ENCODE measurements at places on chromosomes 12 and 14.
A peak's percentile ranks its signal among the peaks of the same experiment; 100 is the strongest.

DNA sequence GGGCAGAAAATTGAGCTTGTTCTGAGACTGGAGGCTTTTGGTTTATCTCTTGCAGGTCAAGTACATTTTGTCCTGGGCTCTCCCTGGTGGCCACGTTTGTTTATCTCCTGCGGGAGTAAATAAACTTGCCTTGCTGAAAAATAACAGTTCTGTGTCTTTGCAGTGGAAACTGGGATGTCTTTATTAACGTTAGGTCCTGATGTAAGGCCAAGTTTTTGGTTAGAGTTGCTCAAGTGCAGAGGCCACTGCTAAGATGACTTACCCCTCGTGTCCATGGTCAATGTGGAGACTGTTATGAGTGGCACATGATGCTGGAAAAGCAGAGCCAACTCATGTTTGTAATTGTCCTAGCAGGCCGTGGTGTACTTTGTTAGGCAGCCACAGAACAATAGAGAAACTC lies 3.8 kb downstream of the PTPN11 start:
- no peak for DNase-seq

- DNase-seq = no peak
Observed at GRCh38 chr12:116324654-116325335, 47.3 kb upstream of the MED13L start.

DNA sequence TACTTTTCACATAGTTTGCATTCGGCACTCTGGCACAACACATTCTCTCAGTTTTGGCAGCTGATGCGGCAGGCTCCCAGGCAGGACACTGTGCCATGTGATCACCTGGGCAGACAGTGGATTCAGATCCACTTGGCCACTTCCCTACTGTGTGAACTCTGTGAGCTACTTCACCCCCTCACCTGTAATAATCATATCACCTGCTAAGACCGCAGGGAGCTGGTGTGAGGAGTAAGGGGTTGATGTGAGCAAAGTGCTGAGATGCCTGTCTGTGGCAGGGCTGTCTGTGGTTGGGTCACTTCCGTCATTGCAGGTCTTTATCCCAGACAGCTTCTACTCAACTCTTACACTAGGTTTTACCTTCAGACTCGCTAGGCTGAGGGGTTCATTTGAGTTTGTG lies 50.4 kb upstream of the AMN start:
- no peak for DNase-seq

DNA sequence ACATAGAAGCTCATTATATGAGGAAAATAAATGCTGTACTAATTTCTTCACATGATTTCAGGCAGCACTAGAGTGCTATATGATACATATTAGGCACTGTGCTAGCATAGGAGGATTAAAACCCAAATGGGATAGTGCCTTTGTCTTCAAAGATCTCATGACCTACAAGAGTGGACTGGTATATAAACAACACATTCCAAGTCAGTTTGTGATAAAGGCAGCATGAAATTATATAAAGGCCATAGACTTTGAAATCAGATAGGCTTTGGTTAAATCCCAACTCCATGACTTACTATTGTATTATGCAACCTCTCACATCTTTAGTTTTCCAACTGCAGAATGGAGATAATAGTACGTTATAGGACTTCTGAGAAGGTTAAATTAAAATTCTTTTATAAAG lies 179.7 kb downstream of the RAD51B start:
- no peak for DNase-seq

- no peak for DNase-seq
Observed at GRCh38 chr12:97650242-97650641, 187.6 kb downstream of the RMST start.

GRCh38 chr12:95870897-95871296 lies 12.1 kb downstream of the SNRPF start:
- DNase-seq = no peak

GRCh38 chr14:35900741-35901140 lies 74.6 kb downstream of the BRMS1L start:
- no peak for DNase-seq

GRCh38 chr12:6979021-6979420 lies 8.3 kb downstream of the EMG1 start:
- DNase-seq = no peak

- DNase-seq = no peak
Observed at GRCh38 chr12:113305281-113305856, 29.5 kb downstream of the SLC8B1 start.

GRCh38 chr12:93896427-93896826 lies 219.3 kb downstream of the CRADD start:
- DNase-seq = no peak

DNA sequence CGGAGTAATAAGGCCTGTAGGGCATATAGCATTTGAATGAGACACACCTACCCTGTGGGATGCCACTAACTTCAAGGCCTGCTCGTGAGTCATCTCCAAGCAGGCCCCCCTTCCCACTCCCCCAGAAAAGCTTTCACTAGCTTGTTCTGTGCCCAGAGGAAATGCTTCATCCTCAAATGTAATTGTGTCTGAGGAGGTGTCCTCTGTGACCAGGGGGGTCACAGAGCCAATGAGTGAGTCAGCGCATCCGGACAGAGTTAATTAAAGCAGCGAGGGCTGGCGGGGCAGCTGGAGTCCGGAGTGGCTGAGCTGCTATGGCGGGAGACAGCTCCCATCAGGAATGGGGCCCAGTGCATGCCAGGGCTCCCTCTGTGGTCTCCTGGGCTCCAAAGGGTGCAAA lies 27.0 kb upstream of the ESRRB start:
- DNase-seq = peak; percentile 98

GRCh38 chr12:66919466-66919865 lies 240.6 kb upstream of the GRIP1 start:
- DNase-seq = no peak

- DNase-seq = no peak
Observed at GRCh38 chr12:65792724-65793123, 31.6 kb upstream of the HMGA2 start.

DNA sequence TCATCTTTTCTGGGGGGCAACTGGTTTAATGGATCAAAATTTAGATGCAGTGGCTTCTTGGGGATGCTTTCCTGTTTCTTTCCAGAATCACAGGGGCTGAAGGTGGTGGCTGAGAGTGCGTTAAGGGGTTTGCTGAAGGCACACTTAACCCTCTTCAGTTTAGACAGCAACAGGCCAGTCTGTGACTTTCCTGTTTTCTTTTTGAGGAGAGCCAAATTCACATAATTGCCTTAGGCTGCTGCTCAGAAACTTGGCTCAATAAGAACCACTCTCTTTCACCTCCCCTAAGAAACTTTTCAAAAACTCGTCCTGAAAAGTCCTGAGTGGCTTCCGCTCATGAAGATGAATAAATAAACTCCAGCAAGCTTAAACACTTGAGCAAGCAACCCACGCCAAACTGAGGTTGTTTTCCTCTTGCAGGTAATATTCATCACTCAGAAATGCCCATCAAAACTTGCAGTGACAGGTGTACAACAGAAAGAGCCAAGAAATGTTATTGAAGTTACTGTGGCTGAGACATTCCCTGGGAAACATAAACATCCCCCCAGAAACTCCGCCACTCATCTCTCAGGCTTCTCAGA lies 510.4 kb downstream of the TMEM132D start:
- no peak for DNase-seq

DNA sequence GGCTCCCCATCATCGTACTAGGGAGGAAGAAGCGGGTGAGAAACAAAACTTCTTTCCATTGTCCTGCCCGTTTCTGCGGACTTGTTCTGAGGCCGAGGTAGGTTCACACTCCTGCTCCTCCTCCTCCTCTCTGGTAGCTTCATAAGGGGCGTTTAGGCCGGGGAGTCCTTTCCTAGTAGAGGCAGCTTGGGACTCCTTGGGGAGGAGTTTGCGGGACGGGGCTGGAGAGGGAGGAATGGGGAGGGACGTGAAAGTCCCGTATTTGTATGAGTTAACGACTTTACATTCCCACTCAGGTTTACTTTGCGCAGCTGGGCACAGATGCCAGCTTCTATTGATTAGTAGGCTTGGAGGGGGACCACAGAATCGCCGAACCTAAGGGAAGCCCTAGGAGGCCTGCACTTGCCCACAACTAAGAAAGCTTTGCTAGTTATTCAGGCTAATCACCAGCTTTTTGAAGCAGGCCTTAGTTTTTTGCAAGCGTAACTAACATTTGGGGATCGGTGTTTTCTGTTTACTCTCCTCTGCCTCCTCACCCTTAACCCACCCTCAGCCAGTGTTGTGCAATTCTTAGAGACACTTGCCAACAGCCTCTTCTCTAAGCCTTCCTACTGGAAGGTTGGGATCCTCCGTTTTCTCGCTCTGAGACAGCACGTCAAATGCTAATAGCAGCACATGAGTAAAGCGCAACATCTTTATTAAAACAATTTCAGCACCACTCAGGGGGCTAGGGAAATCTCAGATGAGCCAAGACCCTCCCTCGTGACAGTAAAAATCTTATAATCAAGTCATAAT lies 499 bp downstream of the RNASE4 start:
- DNase-seq = peak; percentile 23

DNA sequence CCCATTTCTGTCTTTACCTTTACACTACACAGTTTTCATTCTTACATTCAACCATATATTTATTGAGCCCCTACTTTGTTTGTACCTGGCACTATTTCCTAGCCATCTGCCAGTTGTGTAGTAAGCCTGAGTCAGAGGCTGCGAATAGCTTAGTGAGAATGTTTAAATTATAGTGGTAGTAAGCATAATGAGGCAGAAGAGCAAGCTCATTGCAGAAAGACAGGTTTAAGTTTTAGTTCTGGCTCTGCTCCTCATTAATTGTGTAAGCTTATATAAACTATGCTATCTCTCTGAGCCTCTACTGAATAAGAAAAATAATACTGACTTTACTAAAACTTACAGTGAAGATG lies 123.5 kb downstream of the NAV3 start:
- DNase-seq = peak; percentile 33

DNA sequence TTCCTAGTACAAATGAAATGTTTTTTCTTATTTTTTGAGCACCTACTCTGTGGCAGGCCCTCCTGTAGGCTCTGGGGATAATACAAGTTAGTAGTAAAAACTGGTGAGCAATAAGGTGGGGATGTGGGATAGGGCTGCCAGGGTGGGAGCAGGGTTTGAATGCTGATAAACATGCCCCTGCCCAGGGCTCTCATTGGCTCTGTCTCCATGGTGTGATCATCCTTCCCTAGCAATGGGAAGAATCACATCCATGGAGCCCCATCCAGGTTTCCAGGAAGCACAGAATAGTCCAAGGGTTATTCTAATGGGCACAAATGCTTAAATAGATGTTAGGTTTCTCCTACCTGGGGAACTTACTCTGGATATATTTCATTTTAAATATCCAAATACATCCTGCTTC lies 45.5 kb downstream of the GIT2 start:
- no peak for DNase-seq

GRCh38 chr14:50069325-50069724 lies 47.0 kb downstream of the VCPKMT start:
- no peak for DNase-seq

GRCh38 chr12:89154743-89155499 lies 197.4 kb downstream of the DUSP6 start:
- DNase-seq = no peak

DNA sequence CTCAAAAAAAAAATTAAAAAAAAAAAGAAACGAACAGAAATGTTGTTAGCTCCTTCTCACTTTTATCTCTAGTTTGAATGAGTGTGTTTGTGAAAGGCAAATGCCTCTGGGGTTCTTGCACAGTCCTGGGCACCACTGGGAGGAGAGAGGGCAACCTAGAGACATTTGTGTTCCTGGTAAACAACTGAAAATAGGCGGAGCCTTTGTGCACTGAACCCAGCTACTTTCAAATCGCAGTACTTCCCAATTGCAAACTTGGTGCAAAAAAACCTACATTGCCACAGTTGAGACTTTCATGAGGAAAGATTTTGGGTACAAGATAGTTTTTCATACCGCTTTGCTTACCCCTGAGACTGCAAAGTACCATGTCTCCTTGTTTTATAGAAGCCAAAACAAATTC lies 430.0 kb downstream of the ZFP36L1 start:
- DNase-seq = no peak

GRCh38 chr14:82647088-82647810 lies 1113.6 kb upstream of the SEL1L start:
- no peak for DNase-seq

- no peak for DNase-seq
Observed at GRCh38 chr12:26612203-26612602, 220.8 kb downstream of the ITPR2 start.

DNA sequence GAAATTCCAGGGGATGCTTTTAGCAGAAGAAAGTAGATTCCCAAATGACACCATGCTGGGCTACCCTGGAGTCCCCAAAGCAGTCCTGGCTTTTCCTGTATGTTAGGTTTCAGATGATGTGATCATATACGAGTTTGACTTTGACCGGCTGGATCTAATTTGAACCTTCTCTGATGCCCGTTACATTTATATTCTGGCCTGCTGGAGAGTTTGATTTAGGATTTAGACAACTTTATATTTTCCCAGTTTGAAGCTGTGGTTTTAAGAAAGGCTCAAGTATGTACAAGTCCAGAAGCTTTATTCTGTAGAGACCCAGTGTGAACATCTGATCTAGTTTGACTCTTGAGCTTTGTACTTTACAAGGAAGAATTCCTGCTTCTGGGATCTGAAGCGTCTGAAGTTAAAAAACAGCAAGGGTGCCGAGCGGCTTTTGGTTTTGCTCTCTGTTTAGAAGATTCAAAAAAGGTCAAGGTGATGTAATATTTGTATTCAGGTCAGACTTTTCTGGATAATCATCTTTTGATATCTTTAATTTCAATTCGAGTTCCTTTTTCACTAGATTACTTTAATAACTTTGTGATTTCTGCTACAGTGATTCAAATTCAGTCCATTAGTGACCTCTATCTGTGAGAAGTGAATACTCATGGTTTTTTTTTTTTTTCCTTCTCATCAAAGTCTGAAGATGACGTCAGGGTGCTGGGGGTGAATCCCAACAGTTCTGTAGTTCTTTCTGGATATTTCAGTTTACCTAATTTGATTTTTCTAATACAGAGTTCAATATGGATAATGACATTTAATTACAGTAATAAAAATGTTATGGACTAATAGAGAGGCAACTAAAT lies 6.3 kb downstream of the FLRT2 start:
- DNase-seq = peak; percentile 50

DNA sequence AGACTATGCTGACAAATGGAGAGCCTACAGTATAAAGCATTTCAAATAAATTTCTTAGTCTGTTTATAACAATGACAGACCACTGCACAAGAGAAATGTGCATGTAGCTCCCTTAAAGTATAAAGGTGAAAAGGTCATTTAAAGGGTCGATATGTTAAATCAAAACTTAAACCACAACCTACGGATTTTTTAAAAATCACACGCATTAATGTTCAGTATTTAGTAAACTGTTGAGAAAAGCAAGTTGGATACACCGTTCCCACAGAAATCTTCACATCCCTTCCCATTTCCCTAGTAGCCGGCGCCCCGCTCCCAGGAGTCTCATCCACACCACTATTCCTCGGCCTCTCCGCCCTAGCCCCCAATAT lies 614 bp downstream of the FKBP3 start:
- DNase-seq = peak; percentile 1

DNA sequence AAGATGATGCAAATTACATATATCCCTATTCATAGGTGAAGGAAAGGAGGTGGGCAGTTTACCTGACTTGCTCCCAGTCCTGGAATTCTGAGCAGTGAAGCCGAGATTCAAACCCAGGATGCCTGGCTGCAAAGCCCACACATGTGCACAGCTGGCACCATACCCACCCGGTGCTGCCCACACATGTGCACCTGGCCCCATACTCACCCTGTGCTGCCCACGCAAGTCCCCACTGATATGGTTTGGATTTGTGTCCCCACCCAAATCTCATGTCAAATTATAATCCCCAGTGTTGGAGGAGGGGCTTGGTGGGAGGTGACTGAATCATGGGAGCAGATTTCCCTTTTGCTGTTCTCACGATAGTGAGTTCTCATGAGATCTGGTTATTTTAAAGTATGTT lies 179.2 kb upstream of the C14orf180 start:
- no peak for DNase-seq
